Kidney (tissue), 22 donors: ENCODE measurements at places on chromosomes 3 and 15.

DNA sequence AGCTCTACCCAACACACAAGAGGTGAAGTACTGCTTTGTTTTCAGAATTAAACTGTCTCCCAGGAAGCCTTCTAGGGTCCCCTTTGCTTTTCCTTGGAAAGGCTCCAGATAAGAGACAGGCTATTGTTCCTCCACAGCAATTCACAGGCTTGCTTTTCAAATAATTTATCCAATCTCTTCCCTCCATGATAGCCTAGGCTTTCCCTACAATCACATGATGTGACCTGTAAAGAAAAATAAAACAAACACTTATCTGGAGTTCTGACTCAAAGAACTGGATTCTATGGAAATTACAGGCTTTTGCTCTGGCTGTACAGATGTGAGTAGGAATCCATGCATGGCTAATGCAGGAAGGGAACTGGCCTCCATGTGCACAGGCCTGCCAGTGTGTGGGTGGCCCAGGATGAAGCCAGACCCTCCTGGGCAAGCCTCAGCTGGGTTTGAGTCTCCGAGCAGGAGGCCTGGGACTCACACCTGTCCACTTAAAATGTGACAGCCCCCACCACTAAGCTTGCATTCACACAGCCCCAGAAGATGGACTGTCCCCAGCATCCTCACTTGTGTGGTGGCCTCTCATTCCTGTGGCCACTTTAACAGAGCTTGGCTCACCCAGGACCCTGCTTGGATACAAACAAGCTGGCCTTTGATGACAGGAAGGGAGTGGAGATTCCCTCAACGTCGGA is 75.8 kb upstream of the LEKR1 start:
- no peak for DNase-seq
- no peaks in the 10 kb centered on the region for H3K27me3 ChIP-seq
- peaks cover 2% of the 10 kb centered on the region for H3K4me1 ChIP-seq
- H3K36me3 ChIP-seq = no peaks in the 10 kb centered on the region

DNA sequence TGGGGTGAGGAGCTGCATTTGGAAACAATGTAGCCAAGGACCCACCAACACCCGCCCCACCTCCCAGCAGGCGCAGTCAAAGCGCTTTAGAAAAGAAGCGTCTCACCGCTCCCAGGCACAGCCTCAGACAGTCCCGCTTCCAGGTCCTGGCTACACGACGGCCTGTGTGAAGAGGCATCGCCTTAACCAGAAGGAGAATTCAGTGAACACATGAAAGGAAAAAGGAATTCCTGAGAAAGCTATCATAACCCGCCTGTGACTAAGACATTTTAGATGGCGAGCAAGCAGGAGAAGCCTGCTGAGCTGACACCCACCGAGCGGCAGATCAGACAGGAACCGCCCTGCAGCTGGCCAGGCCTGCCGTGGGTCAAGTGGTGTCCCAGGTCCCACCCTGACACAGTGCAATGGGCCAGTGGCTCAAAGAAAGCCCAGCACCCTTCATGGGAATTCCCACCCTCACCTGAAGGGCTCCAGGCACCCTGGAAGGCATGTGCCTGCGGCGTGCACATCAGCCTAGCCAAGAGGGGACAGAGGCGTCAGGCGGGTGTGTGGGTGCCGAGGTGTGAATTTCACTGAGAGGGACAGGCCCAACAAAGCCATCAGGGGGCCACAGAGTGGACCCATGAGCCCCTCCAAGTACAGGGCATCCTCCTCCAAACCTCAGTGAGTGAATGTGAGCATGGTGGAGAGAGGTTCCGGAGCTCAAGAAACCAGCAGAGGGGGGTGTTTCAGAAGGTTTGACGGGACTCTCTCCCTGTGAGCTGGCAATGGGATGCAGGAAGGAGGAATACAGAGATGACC is 144.8 kb downstream of the NSMCE3 start:
- DNase-seq = peak; percentile 49
- H3K4me1 ChIP-seq = no peaks in the 10 kb centered on the region
- no peaks in the 10 kb centered on the region for H3K27me3 ChIP-seq
- no peak overlapping the region for H3K27ac ChIP-seq

GRCh38 chr15:50077651-50078050 is 41.4 kb downstream of the ATP8B4 start:
- H3K27ac ChIP-seq = no peak overlapping the region
- H3K36me3 ChIP-seq = no peaks in the 10 kb centered on the region
- no peak overlapping the region for H3K4me3 ChIP-seq
- no peak for DNase-seq
- H3K27me3 ChIP-seq = no peaks in the 10 kb centered on the region

- H3K4me1 ChIP-seq = no peaks in the 10 kb centered on the region
- DNase-seq = no peak
- peak overlapping the region; percentile 90 for H3K27ac ChIP-seq
- H3K4me3 ChIP-seq = peak overlapping the region; percentile 97
Observed at GRCh38 chr15:80989081-80989517, 520 bp downstream of the MESD start.
